Stimulated activated CD4-positive, alpha-beta T cell treated with anti-CD3 and anti-CD28 coated beads, Interleukin-15, amount 100 ng/mL, for 48 hours (primary cell): ENCODE measurements at places on chromosomes 3 and 15.

DNA sequence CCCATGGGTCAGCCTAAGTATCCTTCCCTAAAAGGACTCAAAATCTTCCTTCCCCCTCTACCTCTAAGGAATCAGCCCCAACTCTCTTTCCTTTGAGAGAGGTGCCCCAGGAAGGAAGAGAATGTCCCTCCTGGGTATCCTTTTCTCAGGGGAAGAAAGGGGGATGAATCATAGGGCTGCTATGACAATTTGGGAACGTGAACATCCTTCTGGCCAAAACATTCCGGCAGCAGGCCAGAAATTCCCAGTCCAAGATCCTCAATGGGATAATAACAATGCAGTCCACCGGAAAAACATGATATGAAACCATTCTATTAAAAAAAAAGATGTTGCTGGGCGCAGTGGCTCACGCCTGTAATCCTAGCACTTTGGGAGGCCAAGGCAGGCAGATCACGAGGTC is 50.8 kb upstream of the CACNA2D3 start:
- no peak for DNase-seq

DNA sequence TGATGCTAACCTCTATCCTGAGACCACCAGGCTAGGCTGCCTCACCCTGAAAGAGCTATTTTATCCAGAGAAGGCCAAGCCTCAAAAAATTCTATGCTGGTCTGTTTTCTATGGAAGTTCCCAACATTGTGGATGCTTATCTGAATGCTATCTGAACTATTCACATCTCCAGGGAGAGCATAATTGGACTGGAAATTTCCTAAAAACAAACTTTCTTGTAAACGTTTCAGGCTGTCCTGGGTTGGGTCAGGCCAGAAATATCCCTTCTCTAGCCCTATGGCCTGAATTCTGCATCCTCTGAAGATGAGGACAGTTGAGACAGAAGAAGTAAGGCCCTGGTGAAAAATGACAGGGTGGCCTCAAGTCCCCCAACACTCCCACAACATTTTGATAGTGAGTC is 706.4 kb upstream of the NR2F2 start:
- DNase-seq: no peak

DNA sequence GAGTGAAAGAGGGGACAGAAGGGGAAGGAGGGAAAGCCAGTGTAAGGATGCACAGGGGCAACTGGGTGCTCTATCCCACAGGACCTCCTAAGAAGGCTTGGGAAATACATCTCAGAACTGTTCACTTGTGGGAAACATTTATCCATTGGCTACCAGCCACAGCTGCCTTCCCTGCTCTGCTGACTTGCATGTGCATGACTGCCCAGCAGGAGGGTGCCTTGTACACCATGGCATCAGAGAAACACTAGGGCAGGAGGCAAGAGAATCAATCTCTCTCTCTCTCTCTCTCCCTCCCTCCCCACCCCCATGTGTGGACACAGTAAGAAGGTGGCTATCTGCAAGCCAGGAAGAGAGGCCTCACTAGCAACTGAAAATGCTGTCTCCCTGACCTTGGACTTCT is 62.9 kb upstream of the ZBTB38 start:
- no peak for DNase-seq

GRCh38 chr3:10142707-10143560 is 1.4 kb downstream of the VHL start:
- DNase-seq: no peak

DNA sequence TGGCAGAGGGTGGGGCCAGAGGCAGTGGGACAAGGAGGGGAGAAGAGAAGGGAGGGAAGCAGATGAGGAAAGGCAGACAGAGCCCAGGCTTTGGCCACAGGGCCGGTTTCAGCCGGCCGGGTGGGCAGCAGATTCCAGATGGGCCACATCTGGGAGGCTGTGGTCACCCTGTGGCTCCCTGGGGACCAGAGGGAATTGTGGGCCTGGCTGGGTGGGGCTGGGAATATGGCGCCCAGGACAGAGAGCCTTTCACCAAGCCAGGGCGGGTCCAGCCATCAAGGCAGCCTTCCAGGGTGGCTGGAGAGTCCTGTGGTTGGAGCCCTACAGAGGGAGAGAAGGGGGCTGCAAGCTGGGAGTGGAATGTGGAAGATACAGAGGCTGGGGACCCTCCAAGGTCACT is 18.9 kb downstream of the PTH1R start:
- DNase-seq: no peak

DNA sequence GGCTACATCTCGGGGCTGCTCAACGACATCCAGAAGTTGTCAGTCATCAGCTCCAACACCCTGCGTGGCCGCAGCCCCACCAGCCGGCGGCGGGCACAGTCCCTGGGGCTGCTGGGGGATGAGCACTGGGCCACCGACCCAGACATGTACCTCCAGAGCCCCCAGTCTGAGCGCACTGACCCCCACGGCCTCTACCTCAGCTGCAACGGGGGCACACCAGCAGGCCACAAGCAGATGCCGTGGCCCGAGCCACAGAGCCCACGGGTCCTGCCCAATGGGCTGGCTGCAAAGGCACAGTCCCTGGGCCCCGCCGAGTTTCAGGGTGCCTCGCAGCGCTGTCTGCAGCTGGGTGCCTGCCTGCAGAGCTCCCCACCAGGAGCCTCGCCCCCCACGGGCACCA is 17.0 kb downstream of the ANKRD63 start:
- DNase-seq: no peak

- DNase-seq: no peak
Measured at GRCh38 chr15:36970522-36970921, 129.8 kb downstream of the MEIS2 start.

DNA sequence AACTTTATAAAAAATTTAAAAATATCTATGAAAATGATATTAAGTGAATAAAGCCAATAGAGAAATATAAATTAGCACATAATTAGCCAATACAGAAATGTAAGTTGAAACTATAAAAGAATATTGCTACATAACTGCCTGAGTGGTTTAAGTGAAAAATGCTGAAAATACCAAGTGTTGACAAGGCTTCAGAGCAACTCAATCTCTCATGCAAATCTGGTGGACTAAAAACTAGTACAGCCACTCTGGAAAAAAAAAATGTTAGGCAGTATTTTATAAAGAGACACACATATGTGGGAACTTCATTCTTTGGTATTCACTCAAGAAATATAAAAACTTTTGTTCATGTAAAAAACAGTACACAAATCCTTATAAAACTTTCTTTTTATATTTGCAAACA is 833.7 kb upstream of the ROBO1 start:
- no peak for DNase-seq

GRCh38 chr3:59885899-59886400 is 836.1 kb upstream of the CFAP20DC start:
- DNase-seq: no peak

DNA sequence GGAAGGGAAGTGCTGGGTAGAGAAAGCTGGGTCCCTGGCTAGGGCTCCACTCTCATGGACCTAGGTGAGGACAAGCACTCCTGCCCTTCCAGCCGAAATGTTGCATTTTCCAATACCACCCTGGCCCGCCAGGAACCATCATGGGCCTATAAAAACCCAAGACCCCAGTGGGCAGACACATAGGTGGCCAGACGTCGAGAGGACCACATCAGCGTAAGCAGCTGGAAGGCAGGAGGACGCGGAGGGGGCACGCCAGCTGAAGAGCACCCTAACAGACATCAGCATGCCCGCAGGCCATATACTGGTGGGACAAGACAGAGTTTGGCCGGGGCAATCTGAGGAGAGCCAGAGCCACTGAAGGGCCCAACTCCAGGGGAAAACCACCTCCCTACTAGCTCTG is 98.3 kb downstream of the GBE1 start:
- no peak for DNase-seq

DNA sequence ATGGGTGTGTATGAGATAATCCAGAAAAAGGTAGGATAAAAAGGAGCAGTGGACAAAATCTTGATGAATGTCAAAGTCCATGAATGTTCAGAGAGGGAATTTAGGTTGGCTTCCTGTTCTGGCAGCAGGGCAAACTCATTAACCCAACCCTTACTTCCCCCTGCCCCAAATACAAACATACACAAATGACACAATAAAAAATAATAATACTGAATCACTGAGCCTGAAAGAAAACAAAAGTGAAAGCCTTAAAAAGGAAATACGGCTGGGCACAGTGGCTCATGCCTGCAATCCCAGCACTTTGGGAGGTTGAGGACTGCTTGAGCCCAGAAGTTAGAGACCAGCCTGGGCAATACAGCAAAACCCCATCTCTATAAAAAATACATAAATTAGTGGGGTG is 62.9 kb downstream of the GPR176 start:
- DNase-seq: no peak

DNA sequence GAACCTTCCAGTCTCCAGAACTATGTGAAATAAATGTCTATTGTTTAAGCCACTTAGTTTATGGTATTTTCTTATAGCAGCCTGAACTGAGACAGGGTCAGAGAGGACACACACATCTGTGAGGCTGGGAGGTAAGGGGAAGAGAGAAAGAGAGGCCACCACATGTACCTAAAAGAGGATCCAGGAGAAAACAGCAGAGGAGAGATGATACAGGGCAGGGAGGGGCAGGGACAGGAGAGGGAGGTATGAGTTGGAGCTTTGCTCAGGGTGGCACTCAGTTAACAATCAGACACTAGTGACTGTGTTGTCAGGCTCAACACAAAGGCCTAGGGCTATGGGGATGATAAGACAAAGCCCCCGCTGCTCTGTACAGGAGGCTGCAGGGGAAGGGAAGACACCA is 17.6 kb downstream of the KIF9 start:
- DNase-seq: no peak

GRCh38 chr3:50617096-50617791 is at the start of gene MAPKAPK3:
TSS of gene MAPKAPK3 (plus strand) at chr3:50617151. CDS start at chr3:50617566, 415 bp downstream.
- DNase-seq: no peak

DNA sequence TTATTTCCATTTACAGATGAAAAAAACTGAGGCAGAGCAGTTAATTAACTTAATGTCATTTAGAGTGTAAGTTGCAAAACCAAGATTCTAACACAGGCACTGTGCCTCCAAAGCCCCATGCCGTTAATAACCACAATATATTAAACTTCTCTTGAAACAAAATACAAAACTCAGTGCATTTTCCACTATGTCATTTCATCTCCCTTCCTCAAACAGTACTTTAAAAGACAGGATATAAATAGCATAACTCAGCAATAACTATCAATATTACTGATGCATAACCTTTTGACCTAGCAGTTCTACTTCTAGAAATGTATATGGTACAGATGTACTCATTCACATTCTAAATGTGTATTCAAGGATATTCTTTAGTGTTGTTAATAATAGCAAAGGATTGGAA is 5.1 kb upstream of the TASOR start:
- DNase-seq: no peak

- no peak for DNase-seq
Measured at GRCh38 chr3:109242187-109242523, 74.2 kb downstream of the DPPA2 start.

DNA sequence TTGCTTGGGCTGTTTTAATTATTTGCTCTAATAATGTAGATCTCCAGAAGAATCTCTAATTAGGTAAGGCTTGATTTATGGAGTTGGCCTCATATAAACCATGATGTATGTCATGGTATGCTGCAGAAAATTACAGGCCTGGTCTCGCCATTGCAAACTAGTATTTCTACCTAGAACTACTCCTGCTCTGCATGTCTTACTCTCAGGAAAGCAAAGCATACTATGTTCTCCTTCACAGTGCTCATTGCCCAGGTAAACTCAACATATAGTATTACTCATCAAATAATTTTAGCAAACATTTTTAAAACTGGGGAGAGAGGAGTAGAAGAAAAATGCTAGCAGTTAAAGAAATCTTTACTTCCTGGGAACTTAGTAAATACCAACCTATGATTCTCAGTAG is 90.7 kb downstream of the FILIP1L start:
- no peak for DNase-seq

- no peak for DNase-seq
Measured at GRCh38 chr3:123330441-123330991, 118.4 kb downstream of the ADCY5 start.

DNA sequence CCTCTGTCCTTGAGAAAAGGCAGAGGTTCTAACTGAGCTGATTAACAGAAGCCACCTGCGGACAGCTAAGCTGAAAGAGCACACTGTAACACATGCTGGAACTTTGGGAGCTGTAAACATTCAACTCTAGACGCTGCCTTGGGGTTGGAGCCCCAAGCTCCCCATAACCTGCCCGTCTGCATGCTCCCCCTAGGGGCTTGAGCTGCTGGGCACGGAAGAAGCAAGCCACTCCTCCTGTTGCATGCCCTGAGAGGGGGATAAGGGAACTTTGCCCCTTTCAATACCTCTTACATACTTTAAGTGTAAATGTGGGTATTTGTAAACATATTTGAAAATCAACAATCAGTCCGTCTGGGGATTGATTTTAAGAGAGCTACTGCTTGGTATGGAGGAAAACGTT is 188.4 kb downstream of the ADAMTSL3 start:
- no peak for DNase-seq

- no peak for DNase-seq
Measured at GRCh38 chr15:63655683-63656372, 58.6 kb downstream of the FBXL22 start.

DNA sequence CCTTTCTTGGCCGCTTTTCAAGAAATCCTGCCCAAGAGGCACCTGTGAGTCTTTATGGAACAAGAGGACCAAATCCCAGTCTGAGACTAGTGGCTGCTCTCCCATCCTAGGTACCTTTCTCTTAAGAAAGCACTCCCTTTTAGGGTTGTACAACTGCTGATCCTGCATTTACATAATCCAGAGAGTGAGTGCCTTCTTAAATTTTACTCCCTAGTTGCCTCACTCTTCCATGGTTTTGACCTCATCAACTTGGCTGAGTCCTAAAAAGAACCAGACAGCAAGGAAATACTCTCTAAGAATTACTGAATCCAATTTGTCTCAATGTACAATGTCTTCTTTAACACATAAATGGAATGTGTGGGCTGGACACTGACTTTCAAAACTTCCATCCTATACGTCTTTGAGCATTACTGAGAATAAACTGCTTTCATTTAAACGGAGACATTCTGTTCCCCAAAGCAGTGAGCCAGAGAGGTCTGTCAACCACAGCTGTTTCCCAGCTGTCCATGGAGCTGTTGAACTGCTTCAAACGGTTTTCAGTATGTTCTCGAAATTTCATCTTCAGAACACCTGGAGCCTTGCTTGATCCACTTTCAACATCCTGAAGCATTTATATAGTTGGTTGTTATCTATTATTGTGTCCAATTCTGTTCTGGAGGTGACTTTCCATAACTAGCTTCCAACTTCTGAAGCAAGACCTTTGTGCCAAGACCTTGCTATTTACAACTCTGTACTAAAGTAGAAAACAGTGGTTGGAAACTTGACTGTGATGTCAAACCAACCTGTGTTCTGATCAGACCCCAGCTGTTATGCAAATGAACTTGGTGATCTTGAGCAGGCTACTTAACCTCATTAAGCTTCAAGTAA is 179.1 kb downstream of the SLC9A9 start:
- DNase-seq: no peak

DNA sequence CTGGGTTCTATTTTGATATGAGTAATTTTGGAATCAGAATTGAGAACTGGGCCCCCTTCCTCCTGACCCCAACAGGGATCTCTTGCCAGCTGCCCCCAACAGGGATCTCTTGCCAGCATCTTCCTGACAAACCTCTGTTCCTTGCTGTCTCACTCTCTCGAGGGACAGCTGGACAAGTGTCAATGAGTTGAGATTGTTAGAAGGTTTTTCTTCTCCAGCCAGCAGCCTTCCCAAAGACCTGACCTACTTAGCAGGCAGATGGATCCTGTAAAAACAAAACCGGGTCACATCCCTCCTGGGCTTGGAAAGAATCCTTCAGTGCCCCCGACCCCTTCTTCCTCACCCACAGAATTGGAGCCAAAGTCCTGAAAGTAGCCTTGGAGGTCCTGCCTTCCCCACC is 21.6 kb downstream of the LIMD1 start:
- no peak for DNase-seq
